Daoy (cell line): ENCODE measurements at places on chromosomes 5 and 9. TPM values are rescaled to one million over a fixed set of nuclear protein-coding genes. Genes with fewer than 3 reads are reported as not detected.

DNA sequence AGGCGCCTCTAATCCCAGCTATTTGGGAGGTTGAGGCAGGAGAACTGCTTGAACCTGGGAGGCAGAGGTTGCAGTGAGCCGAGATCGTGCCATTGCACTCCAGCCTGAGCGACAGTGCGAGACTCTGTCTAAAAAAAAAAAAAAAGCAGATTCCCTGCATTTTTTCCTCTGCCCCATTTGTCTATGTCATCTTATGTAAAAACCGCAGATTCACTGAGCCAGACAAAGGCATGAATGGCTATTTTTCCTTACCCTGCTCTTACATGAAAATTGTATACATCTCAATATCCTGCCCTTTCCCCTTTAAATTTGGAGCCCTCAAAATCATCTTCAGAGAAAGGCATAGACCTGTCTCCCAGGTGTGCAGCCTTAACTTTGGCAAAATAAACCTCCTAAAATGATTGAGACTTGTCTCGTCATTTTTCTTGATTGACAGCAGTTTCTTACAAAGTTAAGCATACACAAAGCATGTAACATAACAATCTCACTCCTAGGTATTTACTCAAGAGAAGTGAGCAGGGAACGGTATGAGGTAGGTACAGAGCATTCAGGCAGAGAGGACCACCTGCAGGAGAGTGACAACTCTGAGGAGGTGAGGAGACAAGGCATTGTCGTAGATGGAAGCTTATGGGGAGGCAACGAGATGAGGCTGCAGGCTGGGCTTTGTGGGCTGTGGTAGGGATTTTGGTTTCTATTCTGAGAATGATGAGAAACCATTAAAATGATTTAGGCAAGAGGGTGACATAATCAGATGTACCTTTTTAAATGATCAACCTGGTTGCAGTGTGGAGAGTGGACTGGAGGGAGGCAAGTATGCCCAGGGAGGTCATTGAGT lies 65.7 kb upstream of the IL6ST start:
- DNase-seq = no peak

DNA sequence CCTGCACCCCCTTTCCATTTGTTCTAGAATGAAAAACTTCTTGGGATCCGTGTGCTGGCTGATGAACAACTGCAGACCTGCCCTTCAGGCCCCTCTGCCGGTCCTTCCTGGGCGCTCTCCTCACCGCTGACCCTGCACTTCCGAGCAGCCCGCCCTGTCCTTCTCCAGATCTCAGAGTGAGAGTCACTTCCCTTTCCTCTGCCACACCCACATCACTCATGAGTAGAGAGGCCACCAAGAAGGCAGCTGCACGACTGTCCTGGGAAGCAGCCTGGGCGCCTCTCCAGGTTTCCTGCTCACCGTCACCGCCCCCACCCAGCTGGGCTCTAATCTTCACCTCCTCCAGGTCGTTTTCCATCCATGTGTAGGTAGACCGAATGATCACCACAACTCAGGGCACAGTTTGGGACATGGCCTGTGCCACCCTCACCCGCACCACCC lies 35.0 kb upstream of the NSMF start:
- no peak for DNase-seq

Gene CCNG1
- 147 and 192 TPM in 2 replicates for total RNA-seq

Gene CCL21
- total RNA-seq = not detected in 2 replicates

DNA sequence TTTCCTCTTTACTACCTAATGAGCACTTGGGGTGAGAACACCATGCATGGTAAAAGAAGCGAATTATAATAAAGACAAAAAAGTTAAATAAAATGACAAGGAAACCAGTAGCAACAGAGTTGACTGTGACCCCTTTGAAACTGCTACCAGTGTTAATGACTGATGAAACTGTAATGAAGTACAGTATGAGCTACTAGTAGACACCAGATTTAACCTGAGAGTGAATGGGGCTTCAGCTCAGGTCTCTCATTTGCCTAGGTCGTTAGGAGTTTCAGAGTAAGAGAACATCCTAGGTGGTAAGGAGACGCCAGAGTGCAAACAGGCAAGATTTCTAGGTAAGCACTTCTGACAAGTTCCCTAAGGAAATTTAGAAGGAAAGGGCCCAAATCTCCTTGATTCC lies 346.4 kb downstream of the BNC2 start:
- no peak for DNase-seq

DNA sequence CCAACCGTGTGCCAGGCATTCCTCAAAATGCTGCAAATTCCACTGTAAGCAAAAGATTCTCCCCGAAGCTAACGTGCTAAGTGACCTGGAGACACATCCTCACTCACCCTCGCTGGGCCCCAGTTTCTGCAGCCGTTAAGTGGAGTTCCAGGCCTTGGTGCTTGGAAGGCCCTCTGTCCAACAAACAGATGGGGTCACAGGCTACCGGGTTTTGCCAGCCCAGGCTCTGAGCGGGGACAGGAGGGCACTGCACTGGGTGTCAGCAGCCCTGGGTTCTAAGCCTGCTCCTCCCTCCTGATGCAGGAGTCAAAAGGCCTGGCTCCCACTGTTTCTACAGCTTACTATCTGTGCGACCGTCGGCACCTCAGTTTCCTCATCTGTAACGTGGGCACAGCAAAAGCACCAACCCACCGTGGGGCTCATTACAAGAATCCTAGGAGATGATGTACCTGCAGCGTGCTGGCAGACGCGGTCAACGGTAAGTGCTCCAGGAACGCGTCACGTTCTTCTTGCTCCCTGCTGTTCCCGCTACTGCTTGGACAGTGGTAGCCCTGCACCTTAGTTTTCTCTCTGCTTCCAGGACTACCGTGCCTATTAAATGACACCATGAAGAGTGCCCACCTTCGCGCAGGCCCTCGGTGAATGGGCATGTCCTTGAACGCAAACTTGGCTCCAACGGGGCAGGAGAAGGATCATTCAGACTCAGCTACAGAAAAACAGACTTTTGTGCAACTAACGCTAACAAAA lies 84.8 kb downstream of the ADAMTS2 start:
- DNase-seq = no peak

Gene MARVELD2
- 3.8 and 5.1 TPM in 2 replicates for total RNA-seq

Gene TRIP13
- 83.4 and 88.9 TPM in 2 replicates for total RNA-seq

DNA sequence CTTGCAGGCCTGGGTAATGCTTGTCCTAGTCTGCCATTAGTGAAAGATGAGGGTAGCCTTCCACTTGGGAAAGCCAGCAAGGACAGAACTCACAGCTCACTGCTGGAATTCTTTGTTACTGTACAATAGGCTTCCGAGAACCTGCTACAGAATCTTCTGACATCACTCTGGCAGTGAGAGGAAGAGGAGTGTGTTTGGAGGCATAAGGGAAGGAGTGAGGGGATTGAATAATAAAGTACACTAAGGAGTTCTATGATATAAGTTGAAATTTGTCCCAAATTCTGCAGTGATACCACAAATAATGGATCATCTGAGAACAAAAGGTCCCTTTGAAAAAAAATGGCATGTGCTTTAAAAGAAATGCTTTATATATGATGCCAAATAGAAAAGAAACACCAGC lies at the start of gene SPATA9:
Gene SPATA9, minus strand, starts transcription at position 101 of the 400 bp plus-strand sequence. CDS start 137 bp downstream, outside the sequence.
- DNase-seq = no peak

Gene SLC6A3
- total RNA-seq = not detected in 2 replicates

Gene PALM2AKAP2
- total RNA-seq = 26.9 and 27.4 TPM in 2 replicates

GRCh38 chr5:138651767-138652117 lies 76.5 kb upstream of the HSPA9 start:
- no peak for DNase-seq

DNA sequence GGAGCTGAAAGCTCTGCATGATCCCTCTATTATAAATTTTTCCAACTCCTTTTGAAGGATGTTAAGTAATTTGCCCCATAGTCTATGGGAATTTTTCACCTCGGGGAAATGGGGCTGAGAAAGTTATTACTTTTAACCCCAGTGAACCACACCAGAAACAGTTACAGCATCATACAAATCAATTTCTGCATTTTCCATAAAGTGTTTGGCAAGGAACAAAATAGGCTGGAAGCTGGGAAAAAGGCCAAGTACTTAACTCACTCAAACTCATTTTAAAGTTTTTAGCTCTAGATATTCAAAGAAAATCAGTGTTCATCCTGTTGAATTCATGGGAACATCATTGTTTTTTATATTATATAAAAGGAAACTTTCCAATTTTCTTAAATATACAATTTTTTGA lies 160.9 kb downstream of the SH3GL2 start:
- no peak for DNase-seq

- DNase-seq = peak; percentile 76
Measured at GRCh38 chr5:75049456-75050351, 2.7 kb downstream of the GCNT4 start.

DNA sequence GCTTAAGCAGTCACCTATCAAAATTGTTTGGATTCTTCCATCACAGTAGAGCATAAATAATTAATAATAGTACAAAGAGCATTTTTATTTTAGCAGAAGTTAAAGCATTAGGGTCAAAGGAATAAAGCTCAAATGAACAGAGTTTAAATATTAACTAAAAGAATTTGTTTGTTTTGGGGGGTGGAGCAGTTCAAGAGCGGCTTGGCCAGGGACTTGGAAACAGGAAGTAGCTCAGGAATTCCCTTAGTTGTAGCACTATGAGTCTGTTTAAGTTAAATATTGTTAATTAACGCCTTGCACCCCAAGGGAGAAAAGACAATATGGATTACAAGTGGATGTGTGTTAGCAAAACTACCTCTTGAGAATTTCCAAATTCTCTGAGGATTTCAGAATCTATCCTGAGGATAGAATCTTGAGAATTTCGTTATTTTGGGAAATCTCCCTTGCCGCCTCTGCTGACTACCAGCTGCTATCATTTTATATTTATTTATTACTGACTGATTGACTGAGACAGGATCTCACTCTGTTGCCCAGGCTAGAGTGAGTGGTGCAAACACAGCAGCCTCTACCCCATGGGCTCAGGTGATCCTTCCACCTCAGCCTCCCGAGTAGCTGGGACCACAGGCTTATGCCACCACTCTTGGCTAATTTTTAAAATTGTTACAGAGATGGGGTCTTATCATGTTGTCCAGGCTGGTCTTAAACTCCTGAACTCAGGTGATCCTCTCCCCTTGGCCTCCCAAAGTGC lies 96.7 kb upstream of the CHD1 start:
- no peak for DNase-seq

Gene GPR151
- total RNA-seq = not detected in 2 replicates

- DNase-seq = no peak
Measured at GRCh38 chr9:123263227-123263626, 5.2 kb downstream of the STRBP start.

DNA sequence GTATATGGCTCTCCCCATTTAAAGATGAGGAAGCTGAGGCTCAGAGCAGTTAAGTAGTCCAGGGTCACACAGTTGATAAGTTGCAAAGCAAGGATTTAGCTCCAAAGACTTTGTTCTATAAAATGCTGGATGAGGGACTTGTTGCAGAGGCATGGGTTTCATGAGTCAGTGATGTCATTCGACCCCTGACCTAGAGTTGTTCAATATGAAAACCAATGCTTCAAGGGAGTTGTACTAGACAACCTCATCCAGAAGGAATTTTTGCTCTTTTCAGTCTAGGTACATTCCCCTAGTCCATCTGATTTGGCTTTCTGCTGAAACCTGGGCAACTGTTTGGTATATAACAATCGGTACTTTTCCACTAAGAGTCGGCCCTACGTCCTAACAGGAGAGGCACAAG lies 550.4 kb downstream of the EBF1 start:
- no peak for DNase-seq

Gene EXOSC2
- total RNA-seq = 71.9 and 95.9 TPM in 2 replicates

Gene KIF20A
- 105 and 106 TPM in 2 replicates for total RNA-seq

DNA sequence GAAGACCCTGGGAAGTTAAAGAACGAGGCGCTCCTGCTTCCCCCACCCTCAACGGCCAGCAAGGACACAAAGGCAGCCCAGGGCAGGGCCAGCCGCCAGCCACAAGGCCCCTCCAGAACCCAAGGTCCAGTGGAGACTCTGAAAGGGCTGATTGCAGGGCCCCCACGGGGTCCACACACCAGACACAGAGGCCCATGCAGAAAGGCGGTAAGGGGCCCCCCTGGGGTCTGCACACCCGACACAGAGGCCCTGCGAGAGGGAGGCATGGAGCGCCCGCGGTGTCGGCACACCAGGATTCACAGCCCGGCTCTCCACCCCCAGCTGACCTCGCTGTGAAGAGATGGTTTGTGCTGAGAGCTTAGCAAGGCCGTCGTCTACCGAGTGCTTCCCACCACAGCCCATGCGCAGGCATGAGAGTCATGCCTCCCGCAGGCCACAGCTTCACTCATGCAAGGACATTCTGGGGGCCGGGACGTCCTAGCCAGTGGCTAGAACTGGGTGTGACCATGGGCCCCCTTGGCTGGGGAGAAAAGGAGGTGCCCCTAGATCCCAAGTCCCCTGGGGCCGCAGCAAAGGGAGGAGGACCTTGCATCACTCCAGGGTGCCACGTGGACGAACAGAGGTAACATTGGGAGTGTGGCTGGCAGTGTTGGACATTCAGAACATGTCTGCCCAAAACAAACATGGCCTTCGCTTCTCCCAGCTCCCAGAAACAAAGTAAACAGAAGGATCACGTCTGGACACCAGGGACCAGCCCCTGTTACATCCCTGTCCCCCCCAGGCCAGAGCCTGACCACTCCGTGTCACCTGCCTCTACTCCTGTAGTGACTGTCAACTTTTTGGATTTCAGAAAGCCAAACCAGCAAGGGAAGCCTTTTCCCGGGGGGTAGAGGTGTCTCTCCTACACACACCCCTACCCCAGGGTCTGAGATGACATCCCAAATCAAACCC lies 9.8 kb downstream of the BRD3 start:
- DNase-seq = peak; percentile 13

GRCh38 chr5:133063965-133064364 lies 12.2 kb downstream of the HSPA4 start:
- no peak for DNase-seq

Gene SLC27A6
- total RNA-seq = 1.1 and 1.2 TPM in 2 replicates

DNA sequence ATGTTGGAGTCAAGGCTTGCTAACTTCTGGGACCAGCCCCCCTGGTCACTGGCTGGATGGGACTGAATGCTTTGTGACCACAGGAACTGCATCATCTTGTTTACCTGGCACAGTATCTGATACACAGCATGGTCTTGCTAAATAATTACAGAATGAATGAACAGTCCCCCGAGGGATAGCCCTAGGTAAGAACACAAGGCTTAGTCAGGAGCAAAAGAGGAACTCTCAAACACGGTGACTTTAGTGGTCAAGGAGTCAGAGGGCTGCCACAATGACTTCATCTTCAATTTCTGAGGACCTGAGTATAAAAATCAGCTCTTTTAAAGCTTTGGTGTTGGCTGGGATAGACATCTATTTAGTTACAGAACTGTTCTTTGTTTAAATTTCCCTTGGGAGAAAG lies 15.1 kb upstream of the CXCL14 start:
- DNase-seq = no peak

GRCh38 chr5:153632748-153633290 lies 142.3 kb downstream of the GRIA1 start:
- DNase-seq = no peak

GRCh38 chr5:150836703-150837102 lies 9.6 kb upstream of the IRGM start:
- DNase-seq = no peak

GRCh38 chr5:16612007-16612406 lies 4.8 kb downstream of the RETREG1 start:
- DNase-seq = no peak

GRCh38 chr9:88219601-88220000 lies 81.3 kb upstream of the SPATA31C2 start:
- no peak for DNase-seq

DNA sequence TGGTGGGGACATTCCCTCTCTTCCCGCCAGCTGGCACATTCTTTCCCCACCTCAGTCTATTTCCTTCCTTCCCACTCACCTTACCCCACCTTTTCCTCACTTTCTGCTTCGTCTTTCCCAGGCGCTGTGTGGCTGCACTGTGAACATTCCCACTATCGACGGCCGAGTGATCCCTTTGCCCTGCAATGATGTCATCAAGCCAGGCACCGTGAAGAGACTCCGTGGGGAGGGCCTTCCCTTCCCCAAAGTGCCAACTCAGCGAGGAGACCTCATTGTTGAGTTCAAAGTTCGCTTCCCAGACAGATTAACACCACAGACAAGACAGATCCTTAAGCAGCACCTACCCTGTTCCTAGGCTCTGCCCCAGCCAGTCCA lies 7.3 kb downstream of the DNAJB5 start:
- no peak for DNase-seq

Gene TTC39B
- 0.51 and 2.4 TPM in 2 replicates for total RNA-seq
